ENCODE measurements at places on chromosomes 3 and 15.

DNA sequence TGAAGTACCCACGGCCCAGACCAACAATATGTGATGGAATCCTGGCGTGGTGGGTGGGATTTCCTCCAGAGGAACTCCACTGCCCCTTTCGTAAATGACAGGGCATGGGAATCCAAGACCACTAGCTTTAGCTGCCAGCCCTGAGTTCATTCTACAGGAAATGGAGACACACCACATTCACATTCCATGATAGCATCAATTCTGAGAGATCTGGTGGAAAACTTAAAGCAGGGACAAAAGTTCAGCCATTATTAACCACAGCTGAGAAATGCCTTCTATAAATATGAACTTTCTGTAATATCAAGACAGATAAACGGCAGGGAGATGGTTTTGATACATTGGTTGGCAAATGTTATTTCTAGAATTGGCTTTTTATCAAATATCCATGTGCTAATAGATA, 98.2 kb downstream of the FBN1 start:
- DNase-seq = no peak

DNA sequence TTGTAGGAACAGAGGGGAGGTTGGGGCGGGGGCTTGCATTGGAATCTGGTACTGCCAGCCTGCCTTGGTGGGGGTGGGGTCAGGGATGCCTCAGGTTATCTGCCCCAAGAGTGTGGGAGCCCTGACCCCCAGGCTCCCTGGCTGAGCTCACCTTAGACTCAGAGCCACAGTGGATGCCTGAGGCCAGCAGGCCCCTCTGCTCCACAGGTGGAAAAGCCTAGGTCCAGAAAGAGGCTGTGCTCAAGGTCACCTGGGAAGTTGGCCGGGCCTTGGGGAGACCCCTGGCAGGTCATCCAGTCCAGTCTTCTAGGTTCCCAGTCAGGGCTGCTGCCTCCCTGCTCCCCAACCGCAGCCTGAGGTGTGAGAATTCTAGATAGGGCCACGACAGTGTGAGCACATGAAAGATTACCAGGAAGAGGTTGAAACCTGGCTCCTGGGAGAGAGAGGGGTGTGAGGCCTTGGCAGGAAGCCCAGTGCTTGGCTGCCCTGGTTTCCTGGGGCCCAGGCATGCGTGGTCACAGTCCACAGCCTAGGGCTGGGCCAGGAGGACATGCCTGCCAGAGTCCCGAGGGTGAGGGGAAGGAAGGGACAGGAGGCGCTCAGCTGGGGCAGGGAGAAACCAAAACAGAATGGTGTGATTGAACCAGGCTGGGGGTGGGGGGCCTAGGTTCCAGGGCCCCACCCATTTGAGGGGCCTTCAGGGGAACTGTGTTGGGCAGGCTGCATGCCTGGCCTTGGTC, 4.9 kb downstream of the HDAC11 start:
- peak; percentile 73 for DNase-seq

DNA sequence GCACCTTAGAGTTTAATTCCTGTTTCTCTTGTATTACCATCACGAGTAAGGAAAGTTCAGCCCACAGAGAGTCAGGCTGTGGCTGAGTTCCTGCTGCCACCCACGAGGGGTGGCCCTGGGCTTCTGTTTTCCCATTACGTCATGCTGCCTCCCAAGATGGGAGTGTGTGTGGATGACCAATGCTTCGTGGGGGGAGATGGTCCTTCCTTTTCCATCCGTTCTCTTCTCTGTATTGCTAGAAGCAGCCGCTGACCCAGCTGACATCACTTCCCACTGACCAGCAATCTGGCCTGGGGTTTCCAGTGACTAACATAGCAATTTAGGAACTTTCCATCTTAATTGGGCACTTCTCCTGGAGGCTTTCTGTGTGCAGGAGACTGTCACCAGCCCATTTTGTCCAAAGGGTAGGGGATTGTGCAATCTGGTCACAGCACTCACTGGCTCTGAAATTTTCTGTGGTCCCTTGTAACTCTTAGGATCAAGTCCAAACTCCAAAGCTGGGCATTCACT, 9.3 kb downstream of the IRAK2 start:
- DNase-seq = peak; percentile 92

GRCh38 chr3:53496392-53496670, 1.9 kb downstream of the CACNA1D start:
- DNase-seq = no peak

- DNase-seq = no peak
Observed at GRCh38 chr15:65020419-65020818, 9.0 kb downstream of the MTFMT start.

- DNase-seq = no peak
Observed at GRCh38 chr15:72540606-72541237, 66.6 kb downstream of the ARIH1 start.

GRCh38 chr3:48128774-48129173, 59.4 kb downstream of the CDC25A start:
- no peak for DNase-seq

DNA sequence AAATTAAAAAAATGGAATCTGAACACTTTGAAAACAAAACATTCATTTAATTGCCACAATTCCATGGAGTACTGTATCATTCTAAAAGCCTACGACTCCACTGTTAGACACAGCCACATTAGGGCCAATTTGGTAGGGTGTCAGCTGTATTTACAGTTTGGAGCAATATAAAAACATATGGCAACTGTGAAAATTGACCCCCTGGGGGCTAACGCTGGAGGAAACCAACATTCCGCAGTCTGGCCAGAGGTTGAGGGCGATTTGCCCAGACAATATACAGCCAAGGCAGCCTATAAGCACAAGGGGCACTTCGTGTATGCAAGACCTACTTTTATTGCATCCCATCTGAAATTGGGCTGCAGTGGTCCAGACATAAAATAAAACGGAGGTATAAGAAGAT, 476.5 kb upstream of the WNT5A start:
- DNase-seq = no peak

DNA sequence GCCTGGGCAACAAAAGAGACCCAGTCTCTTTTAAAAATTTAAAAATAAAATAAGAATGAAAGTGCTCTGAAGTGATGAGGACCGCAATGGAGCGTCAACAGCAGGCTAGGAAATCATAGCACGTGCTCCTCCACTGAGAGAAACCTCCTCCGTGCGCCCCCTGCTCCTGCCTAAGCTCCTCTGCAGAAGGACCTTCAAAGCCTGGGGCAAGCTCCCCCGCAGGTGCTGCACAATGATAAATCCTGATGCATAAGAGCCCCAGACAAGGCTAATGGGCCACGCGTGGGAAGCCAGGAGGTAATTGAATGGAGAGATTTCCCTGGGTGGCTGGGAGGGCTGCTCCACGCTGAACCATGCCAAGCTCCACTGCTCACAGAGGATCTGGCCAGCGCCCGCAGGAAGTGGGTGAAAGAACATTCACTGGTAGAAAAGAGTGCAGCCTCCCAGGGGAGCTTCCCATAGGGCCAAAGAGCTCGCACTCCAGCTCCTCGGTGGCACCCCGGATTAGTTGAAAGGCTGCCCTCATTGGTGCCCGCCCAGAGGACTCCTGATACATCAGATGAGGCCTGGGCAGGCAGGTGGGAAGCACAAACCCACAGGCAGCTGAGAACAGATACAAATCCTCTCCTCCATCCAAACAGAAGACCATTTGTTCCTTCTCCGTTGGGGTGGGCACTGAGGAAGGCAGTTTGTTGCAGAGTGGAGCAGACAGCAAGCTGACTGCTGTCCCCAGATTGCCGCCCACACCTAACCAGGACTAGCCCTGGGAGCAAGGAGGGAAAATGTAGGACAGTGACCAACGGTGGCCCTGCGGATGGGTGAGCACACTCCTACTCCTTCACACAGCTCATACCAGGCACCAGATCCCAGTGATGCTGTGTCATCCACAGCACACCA, 52.5 kb downstream of the CPN2 start:
- DNase-seq = no peak

DNA sequence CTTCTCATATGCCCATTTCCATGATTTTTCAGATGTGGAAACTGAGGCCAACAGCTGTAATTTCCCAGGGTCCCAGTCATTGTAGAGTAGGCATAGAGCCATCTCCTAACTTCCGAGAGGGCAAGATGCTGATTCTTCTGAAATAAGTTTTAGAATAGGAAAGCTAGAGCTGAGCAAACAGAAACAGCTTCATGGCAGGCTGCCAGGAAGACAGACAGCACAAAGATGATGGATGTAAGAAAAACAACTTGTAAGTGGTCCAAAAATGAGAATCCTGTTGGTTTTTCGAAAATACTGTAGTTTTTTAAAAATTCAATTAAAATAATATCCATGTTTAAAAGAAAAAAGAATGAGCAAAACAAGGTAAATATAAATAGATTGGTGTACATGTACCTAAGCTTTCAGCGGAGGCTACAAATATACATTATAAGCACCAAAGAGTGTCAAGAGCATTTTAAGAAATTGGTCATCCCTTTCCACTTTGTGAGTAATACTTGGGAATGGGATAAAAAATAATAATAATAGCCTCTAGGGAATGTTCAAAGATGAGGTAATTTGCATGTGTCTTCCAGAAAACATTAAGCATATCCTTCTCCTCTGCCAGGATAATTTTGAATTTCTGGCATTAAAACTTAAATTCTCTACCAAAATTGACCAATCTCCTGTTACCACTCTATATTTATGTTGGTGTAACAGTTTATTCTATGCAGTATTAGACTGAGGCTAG, 406.6 kb downstream of the MECOM start:
- no peak for DNase-seq

- no peak for DNase-seq
Observed at GRCh38 chr3:179416681-179417080, 34.6 kb downstream of the GNB4 start.
